ENCODE measurements at places on chromosomes 6 and 20.

DNA sequence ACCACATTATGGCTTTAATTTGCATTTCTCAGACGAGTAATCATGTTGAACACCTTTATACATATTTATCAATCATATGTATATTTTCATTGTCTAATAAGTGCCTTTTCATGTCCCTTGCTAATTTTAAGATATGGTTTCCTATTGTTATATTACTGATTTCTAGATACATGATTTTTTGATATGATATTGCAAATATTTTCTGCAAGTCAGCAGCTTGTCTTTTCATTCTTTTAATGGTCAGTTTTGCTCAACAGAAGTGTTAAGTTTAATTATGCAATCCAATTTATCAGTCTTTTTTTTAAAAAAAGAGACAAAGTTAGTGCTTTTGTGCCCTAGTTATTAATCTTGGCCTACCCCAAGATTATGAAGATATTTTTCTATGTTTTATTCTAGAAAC lies 1377.8 kb upstream of the CITED2 start:
- no peak for DNase-seq

GRCh38 chr6:62803094-62803493 lies 408.2 kb upstream of the FKBP1C start:
- no peak for DNase-seq

DNA sequence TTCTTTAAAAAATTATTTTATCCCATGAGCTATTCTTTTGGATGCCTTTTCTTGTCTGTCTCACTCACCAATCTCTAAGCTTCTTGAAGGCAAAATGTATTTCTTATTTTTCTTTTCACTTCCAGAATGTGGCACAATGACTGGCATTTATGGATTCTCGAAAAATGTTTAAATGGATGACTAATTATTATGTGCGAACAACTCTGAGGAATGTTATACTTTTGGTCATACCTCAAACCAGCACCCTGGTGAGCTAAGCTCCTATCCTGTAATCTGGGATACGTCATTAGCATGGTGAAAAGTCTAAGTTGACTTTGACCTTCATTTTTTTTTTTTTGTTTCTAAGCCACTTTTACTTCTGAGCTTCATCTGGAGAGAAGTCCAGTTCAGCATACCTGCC lies 214.0 kb upstream of the CEP162 start:
- no peak for DNase-seq

DNA sequence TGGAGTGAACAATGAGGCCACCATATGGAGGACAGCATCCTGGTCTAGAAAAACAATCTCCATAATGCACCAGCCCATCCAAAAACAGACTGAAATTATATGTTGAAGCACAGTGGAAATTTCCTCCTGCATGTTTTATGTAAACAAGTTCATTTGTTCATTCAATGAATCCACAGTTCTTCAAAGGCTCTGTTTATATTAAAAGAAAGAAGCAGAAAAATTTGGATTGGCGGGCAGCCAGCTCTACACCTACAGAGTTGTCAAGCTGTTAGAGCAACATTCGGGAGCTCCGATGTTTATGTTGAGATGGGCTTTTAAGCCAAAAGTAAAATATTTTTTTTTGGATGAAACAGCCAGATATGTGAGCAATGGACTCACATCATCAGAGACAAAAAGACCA lies 395.3 kb upstream of the SULF2 start:
- DNase-seq = no peak

DNA sequence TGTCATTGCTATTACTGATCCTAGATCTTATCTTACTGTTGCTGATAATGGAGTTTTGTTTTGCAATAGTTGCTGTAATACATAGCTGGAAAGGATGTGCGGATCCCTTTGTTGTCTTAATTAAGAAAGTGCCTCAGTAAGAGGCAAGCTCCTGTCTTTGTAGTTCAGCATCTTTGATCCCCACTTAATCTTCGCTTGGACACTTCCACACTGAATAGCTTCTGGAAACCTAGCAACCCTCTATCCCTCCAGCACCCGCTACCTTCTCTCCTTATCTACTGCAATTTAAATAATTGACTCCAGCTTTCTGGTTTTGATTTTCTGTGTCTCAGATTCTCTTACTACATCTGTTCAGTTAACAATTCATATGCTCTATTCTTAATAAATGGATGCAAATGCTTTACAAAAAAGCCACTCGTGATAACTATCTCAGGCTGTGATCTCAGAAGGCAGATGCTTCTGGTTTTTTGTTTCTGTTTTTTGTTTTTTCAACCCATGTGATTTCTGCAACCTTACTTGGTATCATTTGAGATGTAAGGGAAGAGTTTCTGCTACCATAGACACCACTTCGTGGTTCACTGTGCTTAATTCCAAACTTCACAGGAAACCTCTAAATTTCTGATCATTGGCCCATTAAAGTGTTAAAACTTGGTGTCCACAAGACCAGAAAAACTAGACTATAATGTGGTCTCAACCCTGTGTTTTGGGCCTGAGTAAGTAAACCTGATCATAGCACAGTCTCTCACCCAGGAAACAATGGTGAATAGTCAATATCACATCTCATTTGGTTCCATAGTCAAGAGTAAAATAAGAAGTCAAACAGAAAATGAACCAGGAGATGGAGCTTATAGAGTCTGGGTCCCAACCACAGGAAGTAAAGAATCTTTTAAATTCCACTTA lies 352.1 kb upstream of the SOX4 start:
- DNase-seq = no peak

DNA sequence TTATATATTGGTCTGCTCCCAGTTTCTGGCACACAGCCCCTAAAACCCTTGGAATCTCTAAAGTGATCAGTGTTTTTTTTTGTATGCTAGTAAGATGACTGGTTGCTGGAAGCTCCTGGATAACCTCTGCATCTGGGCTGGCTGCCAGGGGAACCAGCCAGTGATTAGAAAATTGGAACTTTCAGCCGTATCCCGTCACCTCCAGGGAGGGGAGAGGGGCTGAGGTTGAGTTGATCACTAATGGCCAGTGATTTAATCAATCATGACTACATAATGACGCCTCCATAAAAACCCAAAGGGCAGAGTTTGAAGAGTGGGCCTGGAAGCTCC lies 48.0 kb upstream of the NOP56 start:
- no peak for DNase-seq

DNA sequence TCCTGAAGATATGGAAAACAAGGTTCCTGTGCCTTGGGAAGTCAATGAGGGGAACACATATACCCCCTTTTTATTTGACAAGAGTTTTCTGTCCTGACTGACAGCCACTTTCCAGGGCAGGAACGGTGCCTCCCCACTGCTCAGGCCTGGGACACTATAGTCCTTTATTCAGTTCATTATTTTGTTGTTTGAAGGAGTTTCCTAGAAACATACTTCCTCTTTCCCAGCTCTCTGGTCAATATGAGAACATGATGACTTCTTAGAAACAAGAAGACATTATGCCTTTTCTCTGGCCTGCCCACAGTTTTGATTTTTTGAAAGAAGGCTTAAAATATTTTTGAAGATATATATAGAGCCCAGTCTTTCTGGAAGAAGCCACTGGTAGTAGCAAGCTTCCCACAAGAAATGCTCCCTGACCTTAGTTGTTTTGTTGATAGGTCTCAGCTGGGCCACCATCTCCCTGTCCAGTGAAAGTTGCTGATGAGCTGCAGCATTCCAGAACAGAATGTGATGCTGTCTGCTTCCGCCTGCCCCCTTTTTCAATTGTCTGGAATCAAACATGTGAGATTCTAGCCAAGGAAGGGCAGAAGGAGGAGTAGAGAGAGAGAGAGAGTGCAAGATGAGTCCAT lies 350.0 kb upstream of the PRND start:
- DNase-seq = no peak

DNA sequence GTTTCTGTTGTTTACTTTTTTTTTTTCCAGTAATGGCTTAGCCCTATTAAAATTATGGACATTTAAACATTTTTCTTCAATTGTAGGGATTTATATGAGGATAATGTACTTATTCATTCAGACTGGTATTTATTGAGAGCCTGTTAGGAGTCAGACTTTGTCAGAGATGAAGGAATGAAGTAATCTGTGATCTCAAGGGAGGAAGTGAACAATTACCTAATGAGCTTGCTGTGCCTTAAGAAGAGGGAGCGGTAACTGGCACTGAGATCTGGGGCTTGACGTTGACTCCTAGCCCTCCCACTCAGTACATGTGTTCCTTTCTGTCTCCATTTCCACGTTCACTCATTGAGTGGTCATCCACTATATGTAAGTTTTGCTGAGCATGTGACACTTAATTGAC lies 12.6 kb downstream of the AFDN start:
- DNase-seq = no peak

GRCh38 chr20:63957690-63958441 lies 1.6 kb upstream of the UCKL1 start:
- DNase-seq = no peak

GRCh38 chr6:72627539-72627938 lies 5.7 kb downstream of the KCNQ5 start:
- DNase-seq = no peak

DNA sequence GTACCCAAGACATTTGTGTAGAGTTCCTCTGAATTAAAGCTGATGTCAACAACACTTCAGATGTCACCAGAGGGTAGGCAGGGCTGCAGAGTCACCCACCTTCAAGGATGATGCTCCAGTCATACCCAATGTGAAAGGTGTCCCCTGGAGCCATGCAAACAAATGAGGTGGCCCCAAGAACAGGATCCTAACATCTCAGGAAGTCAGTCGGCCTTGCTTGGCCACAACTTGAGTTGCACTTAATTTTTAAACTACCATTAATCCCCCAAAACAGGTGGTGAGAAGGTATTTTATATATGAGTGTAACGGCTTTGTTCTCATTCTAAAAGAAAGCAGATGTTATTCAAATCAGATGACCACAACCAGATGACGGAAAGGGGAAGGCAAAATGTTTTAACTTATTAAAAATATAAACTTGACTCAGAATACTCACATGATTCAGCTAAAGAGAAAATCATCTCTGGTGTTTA lies 21.1 kb upstream of the SERPINB1 start:
- no peak for DNase-seq

DNA sequence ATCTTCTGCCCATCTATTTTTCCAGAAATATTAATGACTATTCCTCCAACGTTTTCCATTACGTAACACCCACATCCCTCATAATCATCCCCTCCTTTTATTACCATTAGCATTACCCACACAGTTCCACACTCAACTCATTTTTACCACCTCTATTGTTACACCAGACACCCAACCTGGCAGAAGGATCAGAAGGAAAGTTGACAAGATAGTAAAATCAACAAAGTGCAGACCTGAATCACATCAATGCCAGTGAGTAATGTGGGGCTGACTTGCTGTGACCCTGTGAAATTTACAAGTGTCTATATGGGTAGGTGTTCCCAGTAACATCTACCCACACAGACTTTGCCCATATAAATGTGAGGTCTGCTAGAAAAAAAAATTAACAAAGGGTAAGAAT lies 568.2 kb downstream of the MAFB start:
- no peak for DNase-seq

DNA sequence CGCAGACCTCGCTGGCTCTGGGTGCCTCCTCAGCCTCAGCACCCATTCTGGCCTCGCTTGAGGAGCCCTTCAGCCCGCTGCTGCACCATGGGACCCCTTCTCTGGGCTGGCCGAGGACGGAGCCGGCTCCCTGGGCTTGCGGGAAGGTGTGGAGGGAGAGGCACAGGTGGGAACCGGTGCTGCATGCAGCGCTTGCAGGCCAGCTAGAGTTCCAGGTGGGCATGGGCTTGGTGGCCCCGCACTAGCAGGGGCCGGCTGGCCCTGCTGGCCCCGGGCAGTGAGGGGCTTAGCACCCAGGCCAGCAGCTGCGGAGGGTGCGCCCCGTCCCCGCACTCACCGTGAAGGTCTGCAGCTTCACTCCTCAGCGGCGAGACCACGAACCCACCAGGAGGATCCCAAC lies 30.4 kb downstream of the DEFB114 start:
- no peak for DNase-seq

DNA sequence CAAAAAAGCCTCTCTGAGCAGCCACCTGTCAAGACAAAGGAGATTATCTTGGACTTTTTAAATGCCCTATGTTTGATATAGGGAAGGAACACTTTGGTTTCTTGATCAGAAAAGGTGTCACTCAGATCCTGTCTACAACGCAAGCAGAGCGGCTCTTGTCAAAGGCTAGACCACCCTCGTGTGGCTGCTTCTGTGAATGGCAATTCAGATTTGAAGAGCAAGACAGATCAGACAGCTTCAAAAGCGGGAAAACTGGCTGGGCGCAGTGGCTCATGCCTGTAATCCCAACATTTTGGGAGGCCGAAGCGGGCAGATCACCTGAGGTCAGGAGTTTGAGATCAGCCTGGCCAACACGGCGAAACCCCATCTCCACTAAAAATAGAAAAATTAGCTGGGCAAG lies 10.1 kb upstream of the NXT1 start:
- DNase-seq = no peak

DNA sequence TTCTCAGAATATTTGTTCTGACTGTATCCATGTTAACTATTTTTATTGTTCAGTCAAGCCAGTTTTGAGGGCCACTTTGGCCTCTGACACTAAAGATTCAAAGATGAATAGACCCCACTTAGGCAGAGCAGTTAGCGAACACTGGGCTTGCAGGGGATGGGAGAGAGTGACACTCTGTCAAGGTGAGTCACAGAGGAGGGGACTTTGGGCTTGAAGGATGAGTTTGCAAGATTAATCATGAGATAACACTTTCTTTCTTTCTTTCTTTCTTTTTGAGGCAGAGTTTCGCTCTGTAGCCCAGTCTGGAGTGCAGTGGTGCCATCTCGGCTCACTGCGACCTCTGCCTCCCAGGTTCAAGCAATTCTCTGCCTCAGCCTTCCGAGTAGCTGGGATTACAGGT lies 46.4 kb downstream of the SPATA2 start:
- DNase-seq = no peak

DNA sequence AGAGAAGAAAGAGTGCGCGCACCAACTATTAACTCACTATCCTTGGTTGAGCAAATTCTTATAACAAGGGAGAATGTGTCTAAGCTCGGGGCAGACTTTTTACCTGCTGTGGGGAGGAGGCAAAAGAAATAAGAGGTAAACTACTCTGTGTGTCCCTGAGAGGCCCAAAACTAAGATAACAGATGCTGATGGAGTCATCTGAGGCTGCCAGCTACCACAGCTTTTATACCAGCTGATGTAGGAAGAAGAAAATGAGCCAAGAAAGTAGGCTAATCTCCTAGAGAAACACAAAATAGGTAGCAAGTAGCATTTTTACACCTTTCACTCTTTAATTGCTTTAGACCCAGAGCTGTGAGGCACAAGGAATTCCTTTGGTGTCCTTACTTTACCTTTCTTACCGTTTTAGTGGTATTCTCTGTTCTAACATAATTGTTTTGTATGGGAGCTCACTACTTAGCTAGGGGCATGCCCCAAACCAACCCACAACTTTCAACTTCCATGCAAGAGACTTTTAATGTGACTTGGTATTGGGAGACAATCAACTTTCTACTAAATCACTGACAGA lies 27.8 kb upstream of the PIM1 start:
- no peak for DNase-seq
